ENCODE measurements at places on chromosomes 6 and 20. TPM values are rescaled to one million over a fixed set of nuclear protein-coding genes. Genes with fewer than 3 reads are reported as not detected.

DNA sequence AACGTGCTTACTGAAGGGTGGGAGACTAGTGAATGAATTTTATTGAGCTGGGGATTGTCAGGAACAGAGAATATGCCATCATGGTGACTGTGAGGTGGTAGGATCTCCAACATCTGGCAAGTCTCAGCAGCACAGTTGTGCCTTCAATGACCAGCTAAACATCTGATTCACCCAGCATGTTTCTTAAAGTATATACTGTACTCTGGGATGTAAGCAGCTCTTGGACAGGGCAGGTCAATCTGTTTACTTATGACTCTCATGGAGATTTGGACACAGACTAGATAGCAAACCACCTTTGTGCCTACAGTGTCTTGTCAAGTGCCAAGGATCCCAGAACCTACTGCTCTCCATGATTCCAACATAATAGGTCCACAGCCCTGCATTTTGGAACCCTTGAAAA lies 801.0 kb upstream of the CITED2 start:
- DNase-seq, result no peak

GRCh38 chr20:5072756-5073659 lies 46.8 kb downstream of the PCNA start:
- DNase-seq, result peak; percentile 41

- no peak for DNase-seq
Observed at GRCh38 chr20:9402546-9402945, 111.8 kb upstream of the LAMP5 start.

- no peak for DNase-seq
Observed at GRCh38 chr6:65706436-65706835, 590 bp downstream of the EYS start.

GRCh38 chr6:7142918-7143475 lies 35.2 kb downstream of the RREB1 start:
- no peak for DNase-seq

Gene CLPSL2
- polyA plus RNA-seq, result not detected

- no peak for DNase-seq
Observed at GRCh38 chr20:11867291-11867919, 50.3 kb upstream of the BTBD3 start.

GRCh38 chr20:46253391-46253790 lies 54.9 kb downstream of the CDH22 start:
- DNase-seq, result no peak

- DNase-seq, result no peak
Observed at GRCh38 chr6:4802312-4802935, 26.2 kb downstream of the CDYL start.

- no peak for DNase-seq
Observed at GRCh38 chr20:19453862-19454261, 241.4 kb downstream of the SLC24A3 start.

Gene HMGCLL1
- polyA plus RNA-seq, result 6.8 TPM

- no peak for DNase-seq
Observed at GRCh38 chr6:49416195-49416594, 46.9 kb downstream of the MMUT start.

- no peak for DNase-seq
Observed at GRCh38 chr6:100721256-100721655, 159.9 kb downstream of the ASCC3 start.

DNA sequence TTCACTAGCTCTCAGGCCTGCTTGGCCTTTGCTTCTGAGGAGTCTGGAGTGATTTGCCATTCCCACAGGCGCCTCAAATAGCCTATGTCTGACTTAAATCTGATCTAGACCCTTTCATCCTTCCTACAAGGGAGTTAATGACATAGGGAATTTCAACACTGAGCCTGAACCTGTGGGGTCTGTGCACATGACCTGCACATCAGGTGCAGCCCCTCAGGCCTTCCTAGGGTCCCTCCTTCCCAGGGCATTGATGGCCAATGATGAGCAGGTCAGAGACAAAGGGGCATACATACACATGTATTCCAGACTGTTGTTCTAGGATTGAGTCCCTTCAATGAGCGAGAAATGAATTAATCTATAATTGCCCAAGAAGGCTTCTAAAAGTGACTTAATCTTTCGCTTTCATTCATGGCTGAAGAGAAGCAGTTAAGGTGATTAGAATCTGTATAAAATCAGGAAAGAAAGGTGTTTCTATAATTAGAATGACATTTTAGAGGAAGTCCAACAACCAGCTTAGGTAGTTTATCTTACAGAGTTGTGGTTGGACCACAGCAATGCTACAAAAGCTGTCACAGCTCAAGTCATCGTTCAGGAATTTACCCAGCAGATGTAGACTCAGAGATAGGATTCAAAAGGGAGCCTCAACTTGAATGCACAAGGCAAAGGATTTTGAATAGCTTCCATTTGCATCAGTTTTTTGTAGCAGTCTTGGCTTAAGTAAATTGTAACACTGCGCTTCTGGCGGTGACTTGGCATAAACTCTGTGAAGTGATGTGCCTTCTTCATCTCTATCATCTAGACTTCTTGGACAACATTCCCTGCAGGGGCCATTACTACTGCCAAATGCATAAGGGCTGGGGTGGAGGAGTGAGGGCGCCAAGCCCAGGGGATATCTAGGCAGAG lies 27.0 kb upstream of the TBC1D7 start:
- DNase-seq, result no peak

Gene LY6G5B
- polyA plus RNA-seq, result 27.9 TPM

DNA sequence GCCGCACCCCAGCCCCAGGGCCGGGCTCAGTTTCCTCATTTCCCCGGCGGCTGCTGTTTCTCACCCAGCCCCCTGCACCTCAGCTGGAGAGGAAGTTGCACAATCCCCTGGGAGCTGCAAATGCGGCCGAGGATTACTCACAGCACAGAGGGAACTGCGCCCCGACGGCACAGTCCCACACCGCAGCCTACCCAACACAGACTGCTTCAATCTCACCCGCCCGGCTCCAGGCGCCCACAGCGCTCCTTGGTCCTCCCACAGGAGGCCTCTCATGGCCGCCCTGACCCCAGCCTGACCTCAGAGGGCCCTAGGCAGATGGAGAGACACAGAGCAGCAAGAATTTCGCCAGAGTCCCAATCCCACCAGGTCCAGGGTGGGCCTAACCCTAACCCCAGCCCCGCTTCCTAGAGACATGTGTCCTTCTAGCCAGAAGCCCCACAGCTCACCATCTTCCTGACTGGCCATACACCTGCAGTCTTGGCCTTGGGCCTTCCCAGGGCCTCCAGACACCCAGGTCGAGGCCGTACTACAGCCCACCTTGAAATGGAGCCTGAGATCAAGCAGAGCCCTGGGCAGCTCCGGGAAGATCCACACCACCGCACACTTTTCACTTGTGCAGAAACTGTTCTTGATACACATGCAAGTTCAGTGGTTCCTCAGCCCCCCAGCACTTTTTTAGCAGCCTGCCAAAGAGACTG lies 11.7 kb downstream of the TFEB start:
- DNase-seq, result no peak

DNA sequence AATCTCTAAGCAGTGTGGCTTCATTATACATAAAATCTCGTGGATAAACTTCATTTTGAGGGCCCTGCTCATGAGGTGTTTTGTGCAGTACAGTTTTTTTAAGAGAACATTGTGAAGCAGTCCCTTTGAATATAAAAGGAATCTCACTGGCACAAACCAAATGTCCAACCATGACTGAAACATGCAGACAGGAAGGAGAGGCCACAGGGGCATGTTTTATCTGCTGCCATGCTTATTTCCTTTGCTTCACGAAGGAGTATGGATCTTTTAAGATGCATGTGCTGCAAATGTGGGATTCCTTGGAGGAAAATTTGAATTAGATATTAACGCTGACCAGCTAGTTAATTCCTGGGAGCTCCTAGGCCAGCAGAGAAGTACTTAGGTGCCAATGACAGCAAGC lies 192.3 kb downstream of the DST start:
- DNase-seq, result no peak

DNA sequence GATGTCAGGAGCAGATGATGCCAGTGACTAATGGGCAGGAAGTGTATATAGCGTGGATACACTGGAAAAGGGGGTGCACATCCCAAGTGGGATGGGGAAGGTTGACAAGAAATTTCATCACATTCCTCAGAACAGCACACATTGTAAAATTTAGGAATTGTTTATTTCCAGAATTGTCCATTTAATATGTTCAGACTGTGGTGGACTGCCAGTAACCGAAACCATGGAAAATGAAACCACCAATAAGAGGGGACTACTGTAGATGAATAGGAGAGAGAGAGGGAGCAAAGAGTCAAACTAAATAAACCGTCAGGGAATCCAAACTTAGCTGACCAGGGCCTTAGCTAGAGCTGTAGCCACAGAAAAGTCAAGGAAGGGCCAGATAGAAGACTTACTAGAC lies 164.4 kb upstream of the PRDM1 start:
- no peak for DNase-seq

Gene NOX3
- polyA plus RNA-seq, result not detected

DNA sequence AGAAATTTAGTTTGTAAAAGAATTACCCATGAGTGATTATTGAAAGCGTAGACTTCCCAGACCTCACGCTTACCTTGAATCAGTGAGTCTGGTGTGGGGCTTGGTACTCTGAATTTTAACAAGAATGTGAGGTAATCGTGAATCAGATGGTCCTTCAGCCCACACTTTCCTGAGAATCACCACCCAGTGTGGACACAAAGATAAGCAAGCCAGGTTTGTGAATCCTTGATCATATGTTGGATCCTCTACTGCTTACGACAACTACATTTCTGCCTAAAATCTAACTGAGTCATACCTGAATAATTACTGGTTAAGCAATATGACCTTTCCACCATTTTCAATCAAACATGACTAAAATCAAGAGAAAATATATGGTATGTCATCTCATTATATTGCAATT lies 589.3 kb downstream of the TFAP2A start:
- no peak for DNase-seq

Gene MYO6
- 7.0 TPM for polyA plus RNA-seq

DNA sequence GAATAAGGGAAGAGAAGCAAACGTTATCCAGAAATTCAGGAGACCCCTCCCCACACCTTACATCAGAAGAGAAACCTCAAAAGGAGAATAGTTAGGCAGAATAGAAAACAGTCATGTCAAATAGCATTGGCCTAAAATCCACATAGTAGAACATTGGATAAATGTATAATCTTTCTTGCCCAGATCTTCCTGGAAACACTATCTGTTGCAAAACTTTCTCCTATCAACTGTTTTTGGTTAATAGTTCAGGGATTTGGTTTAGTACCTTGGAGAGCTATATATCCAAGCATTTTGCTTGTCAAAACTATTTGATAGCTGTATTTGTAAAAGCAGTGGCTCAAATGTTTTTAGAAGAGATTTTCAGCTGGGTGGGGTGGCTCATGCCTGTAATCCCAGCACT lies 74.3 kb upstream of the PHACTR2 start:
- DNase-seq, result no peak

- DNase-seq, result no peak
Observed at GRCh38 chr6:158760618-158761250, 58.4 kb downstream of the EZR start.

DNA sequence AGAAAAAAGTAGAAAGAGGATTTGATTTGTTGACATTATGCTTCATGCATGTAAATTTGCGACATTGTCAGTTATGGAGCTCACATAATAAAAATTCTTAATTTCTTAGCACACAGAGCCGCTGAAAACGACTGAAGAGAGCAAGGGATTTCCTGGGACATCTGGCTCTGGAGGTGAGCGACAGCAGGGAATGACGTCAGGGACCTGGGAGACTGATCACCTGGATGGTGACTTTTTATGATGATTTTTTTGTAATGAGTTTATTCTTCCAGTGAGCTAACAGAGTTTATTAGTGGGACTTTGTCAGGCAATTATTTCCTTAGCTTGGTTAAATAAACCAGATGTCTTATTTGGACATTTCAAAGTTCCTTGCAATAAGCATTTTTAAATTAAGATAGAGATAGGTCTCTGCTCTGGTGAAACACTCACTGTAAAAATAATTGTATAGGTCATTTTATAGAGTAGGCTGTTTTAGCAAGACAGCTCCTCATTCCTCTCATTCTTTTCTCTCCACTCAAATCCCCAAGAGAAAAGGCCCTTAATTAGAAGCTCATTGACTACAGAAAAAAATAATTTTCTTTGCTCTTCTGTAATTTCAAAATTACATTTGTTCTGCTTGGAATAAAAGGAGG lies 19.4 kb downstream of the TMEM200A start:
- DNase-seq, result no peak

Gene SLPI
- 1.4 TPM for polyA plus RNA-seq

GRCh38 chr6:84618836-84619235 lies 145.6 kb downstream of the TBX18 start:
- DNase-seq, result no peak

DNA sequence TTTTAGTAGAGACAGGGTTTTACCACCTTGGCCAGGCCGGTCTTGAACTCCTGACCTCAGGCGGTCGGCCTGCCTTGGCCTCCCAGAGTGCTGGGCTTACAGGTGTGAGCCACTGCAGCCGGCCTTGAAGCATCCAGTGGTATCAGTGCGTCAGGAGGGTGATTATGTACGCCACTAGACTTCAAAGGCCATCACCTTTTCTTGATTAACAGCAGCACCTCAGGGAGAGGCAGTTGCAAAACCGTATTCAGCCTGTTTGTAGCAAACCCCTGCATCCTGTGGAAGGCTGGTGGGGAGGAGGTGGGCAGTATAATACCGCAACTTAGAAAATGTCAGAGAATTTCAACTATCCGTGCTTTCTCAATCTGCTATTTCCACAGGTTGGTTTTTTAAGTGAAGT lies 27.3 kb upstream of the SHLD1 start:
- DNase-seq, result no peak

Gene SCRT2
- polyA plus RNA-seq, result not detected

Gene LRRC1
- 5.7 TPM for polyA plus RNA-seq

GRCh38 chr6:14066782-14067406 lies 50.7 kb upstream of the CD83 start:
- DNase-seq, result peak; percentile 70

GRCh38 chr6:93222071-93222851 lies 197.1 kb downstream of the EPHA7 start:
- no peak for DNase-seq

DNA sequence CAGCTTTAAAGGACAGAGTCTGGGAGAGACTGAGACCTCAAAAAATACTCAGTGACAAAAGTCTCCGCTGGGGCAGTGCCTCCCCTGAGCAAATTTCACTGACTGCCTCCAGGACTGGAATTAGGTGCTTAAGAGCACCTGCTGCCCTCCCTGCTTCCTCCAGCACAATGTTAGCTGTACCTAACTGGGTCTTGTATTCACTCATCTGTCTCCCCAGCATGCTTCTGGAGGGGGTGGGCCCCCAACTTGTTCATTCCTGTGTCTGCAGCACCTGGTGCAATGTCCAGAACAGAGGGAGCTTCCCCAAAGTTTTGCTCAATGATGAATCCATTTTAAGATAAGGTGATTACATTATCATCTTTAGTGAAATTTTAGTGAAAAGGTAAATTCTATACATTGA lies 650.7 kb downstream of the KIF16B start:
- no peak for DNase-seq

- DNase-seq, result no peak
Observed at GRCh38 chr20:62032609-62033368, 32.9 kb downstream of the TAF4 start.

Gene ZNF343
- polyA plus RNA-seq, result 9.8 TPM

DNA sequence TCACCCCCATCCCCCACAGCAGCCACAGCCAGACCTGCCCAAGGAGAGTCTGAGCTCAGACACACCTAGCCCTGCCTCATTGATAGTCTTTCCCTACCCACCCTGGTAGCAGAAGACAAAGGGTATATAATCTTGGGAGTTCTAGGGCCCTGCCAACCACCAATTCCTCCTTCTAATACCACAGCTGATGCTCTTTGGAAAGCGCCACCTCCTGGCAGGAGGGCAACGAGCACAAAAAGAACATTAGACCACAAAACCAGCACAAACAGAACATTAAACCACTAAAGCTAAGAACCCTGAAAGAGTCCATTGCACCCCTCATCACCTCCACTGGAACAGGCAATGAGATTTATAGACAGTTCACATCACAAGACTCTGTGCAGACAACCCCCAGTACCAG lies 195.8 kb upstream of the FUT9 start:
- DNase-seq, result no peak

Data from muscle of arm (tissue), 14 donors.